ENCODE measurements at places on chromosomes 2 and 18.

DNA sequence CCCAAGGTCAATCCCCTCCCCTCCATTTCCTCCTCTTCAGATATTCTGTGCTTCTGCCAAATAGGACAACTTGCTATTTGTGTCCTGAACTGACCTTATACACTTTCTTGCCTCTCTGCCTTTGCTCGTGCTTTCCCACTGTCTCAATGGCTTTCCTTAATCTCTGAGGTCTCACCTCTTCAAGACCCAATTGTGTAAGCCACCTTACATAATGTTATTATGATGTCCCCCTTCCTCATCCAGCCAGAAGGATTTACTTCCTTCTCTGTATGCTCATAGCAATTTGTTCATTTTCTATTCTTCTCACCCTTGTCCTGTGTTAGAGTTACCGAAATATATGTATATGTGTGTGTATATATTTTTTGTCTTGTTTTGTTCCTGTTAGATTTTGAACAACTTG, 26.9 kb upstream of the DARS1 start:
- DNase-seq, result no peak

GRCh38 chr2:101474731-101475384, at the start of gene RFX8:
Gene RFX8, minus strand, starts transcription at chr2:101475112. Its CDS starts 8,264 bp downstream, at chr2:101466848.
- peak; percentile 60 for DNase-seq

DNA sequence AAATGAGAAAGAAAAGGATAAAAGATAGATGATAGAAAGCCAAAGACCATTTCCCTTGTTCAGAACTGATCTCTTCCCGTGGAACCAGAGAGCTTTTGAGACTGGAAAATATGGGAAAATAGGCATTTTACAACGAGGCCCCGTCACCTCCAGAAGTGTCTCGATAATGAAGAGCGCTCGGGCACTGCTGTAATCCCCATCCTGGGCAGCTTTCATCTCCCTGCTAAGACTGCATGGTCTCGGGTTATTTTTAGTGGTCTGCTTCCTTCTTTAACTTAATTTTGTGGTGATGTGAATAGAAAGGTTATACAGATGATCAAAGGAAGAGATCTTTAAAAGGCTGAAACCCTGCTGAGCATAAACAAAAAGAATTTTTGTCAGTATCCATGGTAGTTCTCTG, 176.6 kb downstream of the METTL4 start:
- DNase-seq, result no peak

DNA sequence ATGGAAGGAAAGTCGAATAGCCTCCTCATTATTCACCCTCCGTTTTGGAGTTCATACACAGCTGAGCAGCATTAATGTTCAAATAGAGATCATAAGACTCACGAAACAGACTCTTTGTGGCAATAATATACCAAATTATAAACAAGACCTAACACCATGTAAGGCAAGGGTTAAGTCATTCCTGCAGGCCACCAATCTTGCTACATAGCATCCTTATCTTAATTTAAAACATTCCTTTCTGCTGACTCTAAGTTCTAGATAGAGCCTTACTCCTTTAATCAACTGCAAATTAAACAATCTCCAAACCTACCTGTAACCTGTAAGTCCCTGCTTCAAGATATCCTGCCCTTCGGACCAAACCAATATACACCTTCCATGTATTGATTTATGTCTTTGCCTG, 178.0 kb downstream of the PDE11A start:
- no peak for DNase-seq

DNA sequence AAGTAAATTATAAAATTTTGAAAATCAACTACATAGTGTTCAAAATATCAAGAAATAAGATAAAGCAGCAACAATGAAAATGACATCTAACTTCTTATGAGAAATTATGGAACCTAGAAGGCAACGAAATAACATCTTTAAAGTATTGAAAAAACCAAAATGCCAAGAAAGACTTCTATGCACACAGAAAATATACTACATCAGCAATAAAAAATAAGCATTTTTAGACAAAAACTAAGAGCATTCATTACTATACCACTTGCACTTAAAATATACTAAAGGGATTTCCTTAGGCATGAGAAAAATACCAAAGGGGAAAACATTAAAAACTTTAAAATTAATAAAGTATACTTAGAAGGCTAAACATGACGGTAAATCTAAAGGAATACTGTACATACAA, 556.3 kb downstream of the NUP35 start:
- no peak for DNase-seq

- no peak for DNase-seq
Observed at GRCh38 chr2:95669441-95669991, 77.7 kb downstream of the TRIM43 start.

DNA sequence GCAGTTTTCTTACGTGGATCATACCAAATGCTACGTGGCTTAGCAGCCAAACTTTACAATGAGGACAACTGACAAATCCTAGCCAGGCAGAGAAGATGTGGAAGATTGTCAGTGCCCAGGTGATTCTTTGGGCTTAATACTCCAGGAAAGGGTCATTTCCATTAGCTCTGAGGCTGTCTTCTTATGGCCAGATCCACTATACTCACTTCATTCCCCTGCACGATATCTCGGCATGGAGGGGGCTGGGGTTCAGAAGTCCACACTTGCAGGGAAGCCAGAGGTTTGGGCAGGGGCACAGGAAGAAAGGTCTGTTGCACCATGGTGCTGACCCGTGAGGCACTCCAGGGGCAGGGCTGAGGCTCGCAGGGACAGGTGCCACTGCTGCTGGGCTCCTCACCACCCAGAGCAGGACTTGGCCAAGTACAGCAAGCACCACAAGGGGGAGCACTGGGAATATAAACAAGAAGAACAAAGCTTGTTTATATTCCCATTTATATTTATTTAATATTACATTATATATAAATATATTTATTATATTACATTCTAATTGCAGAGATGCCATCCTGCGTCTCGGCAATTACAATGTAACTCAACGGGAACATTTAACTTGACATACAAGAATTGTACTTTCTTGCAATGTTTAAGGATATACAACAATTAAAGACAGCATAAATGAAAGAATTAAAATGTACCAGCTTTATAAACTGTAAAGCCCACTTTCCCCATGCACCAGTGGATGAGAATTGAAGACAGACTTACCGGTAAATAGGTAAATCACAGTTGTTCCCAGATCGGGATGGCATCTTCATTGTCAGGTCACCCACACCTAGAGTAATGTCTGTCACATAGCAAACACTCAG, 27.2 kb downstream of the CLUL1 start:
- DNase-seq, result peak; percentile 63

GRCh38 chr2:95352310-95353054, 50.0 kb upstream of the FAHD2A start:
- no peak for DNase-seq

- DNase-seq, result no peak
Observed at GRCh38 chr18:49030138-49030537, 79.4 kb upstream of the SMAD7 start.

GRCh38 chr2:794554-795241, 117.5 kb upstream of the TMEM18 start:
- DNase-seq, result no peak

DNA sequence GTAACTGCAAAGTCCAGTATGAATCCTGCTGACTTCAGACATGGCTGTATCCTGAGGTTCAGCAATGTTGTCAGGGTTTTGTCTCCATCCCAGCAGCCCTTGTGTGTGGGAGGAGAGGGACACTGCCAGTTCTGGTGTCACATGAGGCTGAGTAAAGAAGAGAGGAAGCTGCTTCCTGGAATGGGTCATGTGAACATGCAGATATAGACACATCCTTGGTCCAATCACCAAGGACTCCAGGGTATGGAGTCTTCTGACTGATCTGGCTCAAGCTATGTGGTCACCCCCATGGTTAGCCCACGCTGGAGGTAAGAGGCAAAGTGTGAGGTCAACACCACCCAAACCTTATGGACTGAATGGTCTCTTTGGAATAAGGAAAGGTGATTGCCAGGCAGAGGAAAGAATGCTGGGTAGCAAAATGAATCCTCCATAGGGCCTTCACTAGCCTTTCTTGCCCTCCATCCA, 134.4 kb upstream of the SLC1A4 start:
- DNase-seq, result no peak

DNA sequence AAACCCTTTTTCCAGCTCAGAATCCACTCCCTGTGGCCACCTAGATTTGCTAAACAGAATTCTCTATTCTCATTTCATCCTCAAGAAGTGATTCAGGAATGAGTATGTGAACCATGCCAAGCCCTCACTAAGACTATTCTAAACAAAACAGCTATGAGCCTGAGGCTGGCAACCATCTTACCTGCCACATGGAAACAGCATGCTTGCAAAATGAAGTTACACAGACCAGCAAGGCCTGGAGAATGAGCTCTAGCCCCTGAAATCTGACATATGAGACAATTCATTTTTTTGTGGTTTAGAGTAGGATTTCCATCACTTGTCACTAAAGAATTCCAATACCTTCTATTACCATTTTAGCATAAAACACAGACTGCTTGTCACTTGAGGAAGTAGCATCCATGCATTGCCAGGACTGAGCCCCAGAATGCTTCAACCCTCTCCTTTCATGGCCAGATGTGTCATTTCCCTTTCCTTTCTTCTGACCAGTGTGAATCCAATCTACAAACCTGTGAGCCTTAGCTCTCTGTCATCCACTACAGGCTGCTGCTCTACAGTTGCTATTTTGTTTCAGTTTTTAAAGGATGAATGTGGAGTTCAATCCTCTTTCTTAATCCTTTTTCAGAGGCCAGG, 744.3 kb upstream of the ACVR2A start:
- DNase-seq, result no peak

DNA sequence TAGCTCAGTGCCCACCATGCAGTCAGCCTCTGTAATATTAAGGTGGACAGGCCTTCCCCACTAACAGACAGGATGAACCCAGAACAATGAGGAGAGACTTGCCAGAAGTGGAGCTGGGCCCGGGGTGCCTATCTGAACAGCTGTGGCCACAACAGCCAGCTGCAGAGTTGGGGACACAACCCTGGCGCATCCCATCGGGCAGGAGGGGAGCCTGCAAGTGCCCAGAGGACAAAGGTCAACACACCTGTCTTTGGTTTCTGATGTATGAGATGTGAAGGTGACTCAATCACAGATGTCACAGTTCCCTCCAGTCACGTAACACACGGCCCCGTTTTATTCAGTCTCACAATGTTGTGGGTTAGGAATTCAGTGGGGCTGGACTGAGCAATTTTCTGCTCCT, 48.2 kb upstream of the TAF1B start:
- DNase-seq, result no peak

GRCh38 chr2:125634662-125635061, 1021.3 kb upstream of the GYPC start:
- DNase-seq, result no peak

- DNase-seq, result no peak
Observed at GRCh38 chr18:31402026-31402373, 25.4 kb downstream of the DSG4 start.

- no peak for DNase-seq
Observed at GRCh38 chr2:40433736-40434135, 18.2 kb downstream of the SLC8A1 start.

- DNase-seq, result no peak
Observed at GRCh38 chr2:130355172-130355577, 681 bp upstream of the PTPN18 start.

DNA sequence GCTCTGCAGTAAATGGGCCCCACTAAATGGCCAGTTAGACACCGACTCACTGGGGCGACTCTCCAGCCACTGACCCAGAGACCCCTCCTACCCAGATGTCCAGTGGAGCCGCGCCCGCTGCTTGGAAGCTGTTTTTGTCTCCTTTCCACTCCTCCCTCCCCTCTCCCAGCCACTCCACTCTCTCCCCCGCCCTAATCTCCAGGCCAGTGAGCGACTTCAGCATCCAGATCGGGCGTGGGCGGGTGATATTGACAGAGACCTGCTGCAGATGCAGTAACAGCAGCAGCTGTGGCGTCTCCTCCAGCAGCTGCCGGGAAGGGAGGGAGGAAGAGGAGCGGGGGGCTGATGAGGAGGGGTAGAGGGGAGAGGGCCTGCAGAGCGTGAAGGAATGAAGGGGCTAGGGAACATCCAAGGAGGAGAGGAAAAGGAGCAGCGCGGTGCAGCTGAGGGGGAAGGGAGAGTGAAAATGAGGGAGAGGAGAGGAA, at the start of gene SCN7A:
Gene SCN7A (minus strand): TSS at position 110 of the 485 bp plus-strand sequence. CDS start 16,553 bp downstream, outside the sequence.
- DNase-seq, result no peak

DNA sequence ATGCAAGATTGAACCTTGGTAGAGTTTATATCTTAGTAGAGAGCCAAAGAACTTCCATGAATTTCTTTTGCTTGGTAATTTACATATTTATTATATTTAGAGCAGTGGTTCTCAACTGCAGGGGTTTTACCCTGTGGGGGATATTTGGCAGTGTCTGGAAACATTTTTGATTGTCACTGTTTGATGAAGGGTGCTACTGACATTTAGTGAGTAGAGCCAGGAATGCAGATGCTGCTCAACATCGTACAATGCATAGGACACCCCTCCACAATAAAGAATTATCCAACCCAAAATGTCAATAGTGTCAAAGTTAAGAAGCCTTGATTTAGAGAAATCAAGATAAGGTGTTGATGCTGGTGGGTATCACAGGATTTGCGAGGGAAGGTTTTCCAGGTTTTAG, 14.7 kb downstream of the AGFG1 start:
- DNase-seq, result no peak

DNA sequence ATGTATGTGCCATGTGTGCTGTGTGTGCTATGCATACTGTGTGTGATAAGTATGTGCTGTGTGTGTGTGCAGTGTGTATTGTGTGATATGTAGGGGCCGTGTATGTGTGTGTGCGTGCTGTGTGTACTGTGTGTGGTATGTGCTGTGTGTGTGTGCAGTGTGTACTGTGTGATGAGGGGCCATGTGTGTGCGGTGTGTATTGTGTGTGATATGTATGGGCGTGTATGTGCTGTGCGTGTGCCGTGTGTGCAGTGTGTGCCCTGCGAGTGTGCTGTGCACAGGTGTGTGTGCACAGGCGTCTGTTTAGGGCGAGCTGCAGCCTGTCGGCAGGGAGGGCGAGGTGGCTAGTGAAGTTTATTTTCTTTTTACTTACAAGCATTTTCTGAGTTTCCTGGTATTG, 16.1 kb downstream of the SNORC start:
- no peak for DNase-seq

DNA sequence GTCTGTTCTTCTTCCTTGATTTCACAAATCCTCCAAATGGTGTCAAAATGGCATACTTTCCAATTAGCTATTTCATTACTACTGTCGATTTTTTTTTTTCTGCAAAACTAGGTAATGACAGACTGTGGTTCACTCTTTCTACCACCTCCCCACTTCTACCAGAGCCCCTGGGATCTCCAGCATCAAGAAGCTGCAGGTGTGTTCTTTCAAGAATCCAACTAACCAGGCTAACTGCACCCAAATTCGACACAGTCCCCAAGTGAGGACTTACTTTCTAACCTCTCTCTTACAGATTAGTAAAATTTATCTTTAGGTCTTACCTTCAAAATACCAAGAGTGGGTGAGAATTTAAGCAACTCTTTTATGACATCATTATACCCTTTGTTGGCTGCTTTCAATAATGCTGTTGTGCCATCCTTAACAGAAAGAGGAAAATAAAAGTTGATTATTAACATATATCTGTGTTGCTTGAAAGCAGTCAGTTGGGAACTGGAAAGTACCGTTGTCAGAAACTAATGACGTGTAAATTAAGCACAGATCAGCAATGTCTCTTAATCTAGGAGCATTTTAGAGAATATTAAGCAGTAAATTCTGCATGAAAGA, 31.2 kb upstream of the NPC1 start:
- DNase-seq, result no peak
